Upper lobe of right lung (tissue), 1 donor: ENCODE measurements at places on chromosomes 7 and 10.

DNA sequence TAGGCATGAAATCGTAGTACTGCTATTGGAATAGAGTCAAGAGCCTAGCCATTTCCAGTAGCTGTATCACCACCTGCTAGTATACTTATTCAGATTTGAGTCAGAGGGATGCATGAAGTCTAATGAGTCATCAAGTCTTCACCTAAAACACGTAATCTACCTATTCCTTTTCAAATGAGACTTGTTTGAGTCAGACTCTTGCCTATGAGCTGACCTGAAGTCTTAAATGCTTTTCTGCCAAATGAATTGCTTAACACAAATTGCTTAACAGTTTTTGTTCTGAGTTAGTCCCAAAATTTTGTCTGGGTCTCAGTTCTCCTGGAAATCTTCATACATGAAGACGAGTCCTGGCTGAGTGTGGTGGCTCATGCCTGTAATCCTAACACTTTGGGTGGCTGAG is 165.2 kb downstream of the GNAT3 start:
- no peak for DNase-seq
- no peak overlapping the region for H3K27ac ChIP-seq
- no peaks in the 10 kb centered on the region for H3K4me1 ChIP-seq
- no peaks in the 10 kb centered on the region for H3K36me3 ChIP-seq
- no peak overlapping the region for H3K4me3 ChIP-seq

DNA sequence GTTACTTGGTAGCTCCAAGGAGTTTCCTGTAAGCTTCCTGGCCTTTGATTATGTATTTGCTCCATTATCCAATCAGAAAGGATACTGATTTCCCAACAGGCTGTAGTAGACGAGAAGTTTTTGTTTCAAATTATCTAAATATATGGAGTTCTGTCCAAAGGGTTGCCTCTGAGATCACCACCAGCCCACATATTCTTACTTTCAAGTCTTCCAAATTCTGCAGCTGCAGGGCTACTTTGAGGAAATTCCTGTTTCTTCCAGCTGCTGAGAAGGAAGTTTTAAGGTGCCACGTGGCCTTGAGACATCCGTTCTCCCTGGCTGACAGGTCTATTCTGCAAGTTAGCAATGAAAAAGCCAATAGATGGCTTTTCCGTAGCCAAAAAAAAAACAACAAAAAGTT is 286.0 kb downstream of the TWIST1 start:
- no peaks in the 10 kb centered on the region for H3K36me3 ChIP-seq
- H3K4me1 ChIP-seq, result no peaks in the 10 kb centered on the region
- H3K4me3 ChIP-seq, result no peak overlapping the region
- DNase-seq, result no peak

- H3K36me3 ChIP-seq, result peaks cover 16% of the 10 kb centered on the region
- H3K27me3 ChIP-seq, result peaks cover 19% of the 10 kb centered on the region
- no peak overlapping the region for H3K27ac ChIP-seq
- peaks cover 4% of the 10 kb centered on the region for H3K4me1 ChIP-seq
- H3K4me3 ChIP-seq, result no peak overlapping the region
- no peak for DNase-seq
Observed at GRCh38 chr10:42836096-42836495, 53.5 kb downstream of the BMS1 start.

DNA sequence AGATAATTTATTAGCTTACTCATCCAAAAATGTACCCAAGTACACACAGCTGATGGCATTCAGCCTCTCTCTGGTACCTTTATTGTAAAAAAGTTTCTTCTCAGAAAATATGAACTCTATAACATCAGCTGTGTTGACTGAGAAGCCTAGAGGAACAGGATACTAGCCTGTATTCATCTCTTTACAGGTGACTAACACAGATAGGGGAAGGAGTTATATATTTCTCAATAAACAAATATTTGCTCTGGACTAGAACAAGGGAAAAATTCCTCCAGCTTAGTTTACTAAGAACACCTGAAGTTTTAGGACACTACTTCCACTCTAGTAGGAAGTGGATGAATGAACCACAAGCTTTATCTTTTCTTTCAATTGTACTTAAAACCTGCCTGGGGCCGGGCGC is 67.8 kb downstream of the ZNF248 start:
- H3K4me1 ChIP-seq, result no peaks in the 10 kb centered on the region
- DNase-seq, result no peak
- no peak overlapping the region for H3K27ac ChIP-seq
- no peak overlapping the region for H3K4me3 ChIP-seq
- no peaks in the 10 kb centered on the region for H3K36me3 ChIP-seq

DNA sequence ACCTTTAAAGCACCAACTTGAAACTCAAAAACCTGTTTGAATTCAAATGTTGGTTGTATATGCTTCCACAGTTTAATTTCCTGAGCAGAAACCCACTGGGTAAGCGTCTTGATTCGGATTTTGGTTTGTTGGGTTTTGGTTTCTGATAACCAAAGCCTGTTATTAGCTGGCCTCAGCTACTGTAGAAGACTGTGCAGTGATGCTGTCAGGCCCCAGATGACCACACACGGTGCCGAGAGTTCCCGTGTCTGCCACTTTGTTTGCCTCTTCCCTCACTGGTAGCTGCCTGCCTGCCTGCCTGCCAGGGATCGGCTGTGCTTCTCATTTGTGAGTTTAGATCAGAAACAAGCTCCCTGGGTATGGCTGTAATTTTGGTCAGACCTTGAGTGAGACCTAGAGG is 5.6 kb downstream of the MDH2 start:
- H3K36me3 ChIP-seq, result peaks cover 55% of the 10 kb centered on the region
- H3K4me3 ChIP-seq, result no peak overlapping the region
- peaks cover 14% of the 10 kb centered on the region for H3K4me1 ChIP-seq
- no peaks in the 10 kb centered on the region for H3K27me3 ChIP-seq
- no peak overlapping the region for H3K27ac ChIP-seq
- DNase-seq, result no peak

- no peaks in the 10 kb centered on the region for H3K27me3 ChIP-seq
- no peak for DNase-seq
- H3K27ac ChIP-seq, result no peak overlapping the region
- H3K36me3 ChIP-seq, result no peaks in the 10 kb centered on the region
Observed at GRCh38 chr7:23618241-23618640, 21.1 kb downstream of the CCDC126 start.
